RCC 7860 (cell line): ENCODE measurements at places on chromosomes 1 and 21.

GRCh38 chr1:61374156-61374555 is 291.8 kb downstream of the NFIA start:
- no peak for DNase-seq

DNA sequence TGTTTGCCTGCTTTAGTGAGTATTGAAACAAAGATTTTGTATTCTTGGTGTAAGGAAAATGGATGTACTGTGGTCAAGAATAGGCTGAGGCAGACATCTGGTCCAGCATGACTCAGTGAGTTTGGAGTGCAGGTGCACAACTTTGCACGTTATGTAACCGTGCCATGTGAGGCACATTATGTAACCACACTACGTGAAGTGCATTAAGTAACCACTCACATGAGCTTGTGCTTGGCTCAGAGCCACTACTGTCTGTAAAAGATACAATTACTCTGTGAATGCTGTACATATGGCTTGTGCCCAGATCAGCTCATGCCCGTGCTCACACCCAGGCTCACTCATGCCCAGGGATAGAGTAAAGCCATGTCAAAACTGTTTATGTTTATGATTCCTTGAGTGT is 216.8 kb downstream of the CTH start:
- DNase-seq: no peak

GRCh38 chr1:61077676-61078541 is 4.5 kb upstream of the NFIA start:
- peak; percentile 97 for DNase-seq

GRCh38 chr1:152244576-152245273 is 20.7 kb upstream of the HRNR start:
- peak; percentile 39 for DNase-seq

- DNase-seq: no peak
These were observed 3.6 kb downstream of the C1orf232 start for GRCh38 chr1:26164861-26165842.
